Activated naive CD8-positive, alpha-beta T cell treated with anti-CD3 and anti-CD28 coated beads for 36 hours (primary cell): ENCODE measurements at places on chromosomes 4 and X. TPM values are rescaled to one million over a fixed set of nuclear protein-coding genes. Genes with fewer than 3 reads are reported as not detected.

TMEM156 gene
- 11.7 TPM for total RNA-seq

IL1RAPL1 gene
- not detected for total RNA-seq

TEX13D gene
- 0.22 TPM for total RNA-seq

ATP1B4 gene
- total RNA-seq: not detected

NXF2 gene
- total RNA-seq: not detected

AKAP4 gene
- total RNA-seq: not detected

CPLX1 gene
- total RNA-seq: 0.16 TPM

GAGE1 gene
- not detected for total RNA-seq
